Activated CD4-positive, alpha-beta memory T cell treated with anti-CD3 and anti-CD28 coated beads for 36 hours (primary cell): ENCODE measurements at places on chromosomes 4 and X. TPM values are rescaled to one million over a fixed set of nuclear protein-coding genes. Genes with fewer than 3 reads are reported as not detected.

DNA sequence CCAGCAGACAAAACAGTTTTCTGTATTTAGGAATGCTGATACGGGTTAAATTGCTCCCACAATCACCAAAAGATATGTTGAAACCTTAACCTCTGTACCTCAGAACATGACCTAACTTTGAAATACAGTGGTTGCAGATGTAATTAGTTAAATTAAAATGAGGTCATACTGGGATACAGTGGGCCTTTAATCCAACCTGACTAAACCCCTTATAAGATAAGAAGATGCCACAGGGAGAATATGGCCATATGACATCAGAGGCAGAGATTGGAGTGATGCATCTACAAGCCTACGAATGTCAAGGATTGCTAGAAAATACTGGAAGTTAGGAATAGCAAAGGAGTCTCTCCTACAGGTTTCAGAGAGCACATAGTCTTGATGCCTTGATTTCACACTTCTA, 32.1 kb upstream of the PARM1 start:
- no peak for DNase-seq
- H3K27me3 ChIP-seq = peaks cover 1% of the 10 kb centered on the region
- no peak overlapping the region for H3K27ac ChIP-seq
- no peaks in the 10 kb centered on the region for H3K36me3 ChIP-seq
- no peaks in the 10 kb centered on the region for H3K4me1 ChIP-seq

GRCh38 chr4:100504086-100504874, 13.5 kb downstream of the EMCN start:
- no peak for DNase-seq

GRCh38 chrX:77085372-77085771, 361.8 kb upstream of the FGF16 start:
- no peak overlapping the region for H3K27ac ChIP-seq
- H3K4me3 ChIP-seq = no peak overlapping the region
- H3K4me1 ChIP-seq = no peaks in the 10 kb centered on the region
- H3K36me3 ChIP-seq = no peaks in the 10 kb centered on the region
- H3K27me3 ChIP-seq = no peaks in the 10 kb centered on the region

GRCh38 chrX:70454441-70455365, 10.1 kb downstream of the DLG3 start:
- peak; percentile 80 for DNase-seq
- peaks cover 4% of the 10 kb centered on the region for H3K36me3 ChIP-seq
- H3K27me3 ChIP-seq = no peaks in the 10 kb centered on the region
- H3K4me1 ChIP-seq = peaks cover 30% of the 10 kb centered on the region
- H3K27ac ChIP-seq = peak overlapping the region; percentile 83
- H3K4me3 ChIP-seq = peak overlapping the region; percentile 76

DNA sequence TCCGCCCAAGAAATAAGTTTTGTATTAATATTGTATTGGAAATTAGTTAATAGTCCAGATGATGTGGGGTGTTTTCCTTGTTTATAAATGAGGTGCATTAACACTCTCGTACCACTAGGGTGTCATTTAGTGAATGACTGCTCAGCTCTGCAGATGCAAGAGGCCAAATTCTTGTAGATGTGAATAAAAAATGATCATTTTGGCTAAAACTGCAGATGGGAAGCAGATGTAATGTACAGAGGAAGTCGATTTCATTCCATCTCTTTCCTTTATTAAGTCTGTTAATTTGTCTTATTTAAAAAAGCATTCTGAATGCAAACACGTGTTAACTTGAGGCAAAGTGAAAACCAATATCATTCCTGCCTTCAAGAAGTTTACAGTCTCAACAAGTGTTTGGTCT, 108.1 kb downstream of the DHX15 start:
- peaks cover 7% of the 10 kb centered on the region for H3K4me1 ChIP-seq
- peaks cover 28% of the 10 kb centered on the region for H3K27me3 ChIP-seq
- no peak overlapping the region for H3K4me3 ChIP-seq

Gene SPCS3
- 182 TPM for total RNA-seq

Gene ZMAT1
- 3.7 TPM for total RNA-seq

Gene ANKRD50
- total RNA-seq = 0.36 TPM

Gene MTNR1A
- not detected for total RNA-seq
